ENCODE measurements at places on chromosomes 1 and 21. TPM values are rescaled to one million over a fixed set of nuclear protein-coding genes. Genes with fewer than 3 reads are reported as not detected.
A peak's percentile ranks its signal among the peaks of the same experiment; 100 is the strongest.

- H3K4me1 ChIP-seq: no peaks in the 10 kb centered on the region
- H3K27me3 ChIP-seq: peaks cover 2% of the 10 kb centered on the region
- H3K4me3 ChIP-seq: no peak overlapping the region
- no peak overlapping the region for H3K27ac ChIP-seq
- DNase-seq: no peak
- H3K36me3 ChIP-seq: no peaks in the 10 kb centered on the region
Measured at GRCh38 chr1:244012202-244012601, 38.9 kb upstream of the ZBTB18 start.

DNA sequence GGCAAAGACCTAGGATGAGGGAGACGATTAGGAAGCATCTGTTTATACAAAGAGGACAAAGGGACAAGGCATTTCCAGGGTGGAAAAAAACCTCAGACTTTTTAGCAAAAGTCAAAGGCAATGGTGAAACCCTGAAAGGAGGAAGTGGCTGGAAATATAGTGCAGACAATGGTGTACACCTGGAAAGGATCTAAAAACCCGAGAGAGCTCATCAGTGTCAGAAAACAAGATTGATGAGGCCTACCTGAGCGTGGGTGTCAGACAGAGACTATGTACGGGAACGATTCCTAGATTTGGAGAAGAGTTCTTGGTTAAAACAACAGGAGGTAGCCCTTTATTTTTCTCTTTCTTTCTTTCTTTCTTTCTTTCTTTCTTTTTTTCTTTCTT is 68.8 kb upstream of the HUNK start:
- H3K36me3 ChIP-seq: no peaks in the 10 kb centered on the region
- DNase-seq: no peak
- H3K27ac ChIP-seq: no peak overlapping the region
- peaks cover 4% of the 10 kb centered on the region for H3K4me1 ChIP-seq
- peaks cover 26% of the 10 kb centered on the region for H3K27me3 ChIP-seq
- H3K4me3 ChIP-seq: no peak overlapping the region

DNA sequence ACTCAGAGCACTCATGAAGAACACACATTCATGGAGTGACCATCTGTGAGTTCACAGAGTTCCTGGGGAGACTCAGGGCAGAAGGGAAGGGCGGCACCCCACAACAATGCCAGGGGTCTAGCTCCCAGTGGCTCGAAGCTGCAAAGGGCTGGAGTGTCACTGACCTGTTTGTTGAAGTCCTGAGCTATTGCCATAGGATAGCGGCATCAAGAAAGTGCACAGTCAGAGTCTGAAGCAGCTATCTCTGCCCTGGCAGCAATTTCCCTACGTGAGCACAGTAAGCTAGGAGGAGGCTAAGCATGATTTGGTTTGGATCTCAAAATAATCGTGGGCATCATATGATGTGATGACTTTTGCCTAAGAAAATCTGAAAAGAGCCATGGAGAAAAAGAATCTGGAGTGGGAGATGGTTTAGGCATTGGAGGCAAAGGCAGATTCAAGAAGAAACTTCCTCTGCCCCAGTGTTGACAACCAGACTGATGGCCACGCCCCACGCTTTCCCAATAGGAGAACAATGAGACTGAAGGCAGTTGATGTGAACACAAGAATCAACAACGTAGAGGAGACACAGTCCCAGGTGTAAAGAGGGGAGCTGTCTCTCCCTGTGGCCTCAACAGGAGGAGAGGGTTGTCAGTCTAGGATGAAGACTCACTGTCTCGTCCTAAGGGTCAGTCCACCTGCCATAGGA is 100.0 kb upstream of the SLC25A33 start:
- no peak overlapping the region for H3K27ac ChIP-seq
- no peaks in the 10 kb centered on the region for H3K36me3 ChIP-seq
- no peaks in the 10 kb centered on the region for H3K27me3 ChIP-seq

DNA sequence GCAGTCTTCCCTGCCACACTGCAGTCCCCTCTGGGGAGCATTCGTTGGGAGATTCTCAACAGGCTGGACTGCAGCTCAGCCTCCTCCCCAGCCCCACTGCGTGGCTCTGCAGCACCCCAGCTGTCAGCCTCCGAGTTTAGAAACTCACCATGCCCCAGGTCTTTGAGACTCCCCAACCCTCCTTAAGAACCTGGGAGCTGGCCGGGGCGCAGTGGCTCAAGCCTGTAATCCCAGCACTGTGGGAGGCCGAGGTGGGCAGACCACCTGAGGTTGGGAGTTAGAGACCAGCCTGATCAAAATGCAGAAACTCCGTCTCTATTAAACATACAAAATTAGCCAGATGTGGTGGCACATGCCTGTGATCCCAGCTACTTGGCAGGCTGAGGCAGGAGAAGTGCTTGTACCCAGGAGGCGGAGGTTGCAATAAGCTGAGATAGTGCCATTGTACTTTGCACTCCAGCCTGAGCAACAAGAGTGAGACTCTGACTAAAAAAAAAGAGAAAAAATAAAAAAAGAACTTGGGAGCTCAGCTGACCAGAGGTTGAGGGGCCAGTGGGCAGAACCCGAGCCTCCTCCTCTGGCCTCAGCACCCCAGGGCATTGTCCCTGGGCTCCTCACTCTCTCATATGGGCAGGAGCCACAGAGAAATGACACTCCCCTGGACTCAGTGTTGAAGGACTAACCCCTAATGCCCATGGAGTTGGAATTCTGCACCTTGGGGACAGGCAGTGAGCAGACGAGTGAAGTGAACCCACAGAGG is 5.6 kb downstream of the OLIG2 start:
- peaks cover 24% of the 10 kb centered on the region for H3K4me1 ChIP-seq
- H3K36me3 ChIP-seq: no peaks in the 10 kb centered on the region

CATSPERE gene
- 1.2 TPM for polyA plus RNA-seq

DNA sequence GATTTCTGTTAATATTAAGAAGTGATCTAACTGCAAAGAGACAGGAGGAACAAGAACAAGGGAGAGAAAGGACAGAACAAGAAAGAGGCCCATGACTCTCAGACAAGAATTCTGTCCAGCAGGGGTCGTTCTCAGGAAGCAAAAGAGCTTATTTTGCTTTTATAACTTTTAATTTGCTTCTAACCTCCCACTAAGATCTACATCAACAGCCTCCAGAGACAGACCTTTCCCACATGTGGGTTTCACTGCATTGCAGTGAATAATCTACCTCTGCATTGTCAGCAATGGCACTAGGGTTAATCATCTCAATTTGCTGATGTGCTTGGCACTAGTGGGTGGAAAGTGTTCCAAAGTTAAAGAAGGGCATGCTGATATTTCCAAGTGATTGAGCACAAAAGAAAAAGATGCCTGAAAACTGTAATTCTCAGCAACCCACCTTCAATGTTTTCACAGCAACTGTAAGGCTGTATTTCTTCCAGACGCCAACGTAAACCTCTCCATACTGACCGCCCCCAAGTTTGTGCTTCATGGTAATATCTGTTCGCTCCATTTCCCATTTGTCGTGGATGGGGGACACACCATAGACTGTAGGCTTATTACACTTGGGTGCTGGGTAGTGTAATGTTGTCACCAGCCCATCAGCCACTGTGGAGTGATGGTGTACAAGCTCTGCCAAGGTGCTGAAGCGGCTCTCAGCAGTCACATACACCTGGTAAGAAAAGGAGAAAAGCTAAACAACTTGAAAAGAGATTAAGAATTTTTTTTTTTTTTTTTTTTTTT is 39.5 kb downstream of the TOR3A start:
- no peak overlapping the region for H3K27ac ChIP-seq
- peak; percentile 51 for DNase-seq
- no peaks in the 10 kb centered on the region for H3K4me1 ChIP-seq
- peaks cover 24% of the 10 kb centered on the region for H3K36me3 ChIP-seq
- H3K27me3 ChIP-seq: no peaks in the 10 kb centered on the region

DNA sequence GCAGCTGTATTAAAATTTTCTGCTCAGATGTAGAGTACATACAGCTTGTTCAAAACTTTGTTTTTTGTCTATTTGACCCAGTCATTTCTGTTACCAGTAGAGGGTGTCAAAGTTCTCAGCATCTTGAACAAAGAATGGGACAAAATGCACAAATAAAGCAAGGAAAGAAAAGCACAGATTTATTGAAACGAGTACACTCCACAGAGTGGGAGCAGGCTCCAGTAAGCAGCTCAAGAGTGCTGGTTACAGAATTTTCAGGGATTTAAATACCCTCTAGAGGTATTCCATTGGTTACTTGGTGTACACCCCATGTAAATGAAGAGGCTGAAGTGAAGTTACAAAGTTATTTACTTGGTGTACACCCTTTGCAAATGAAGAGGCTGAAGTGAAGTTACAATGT is 8.9 kb upstream of the PRMT6 start:
- no peak for DNase-seq
- H3K27ac ChIP-seq: no peak overlapping the region
- H3K4me3 ChIP-seq: no peak overlapping the region

- peaks cover 6% of the 10 kb centered on the region for H3K4me1 ChIP-seq
- H3K36me3 ChIP-seq: no peaks in the 10 kb centered on the region
- H3K4me3 ChIP-seq: no peak overlapping the region
- no peak overlapping the region for H3K27ac ChIP-seq
Measured at GRCh38 chr1:236654957-236655356, 31.3 kb upstream of the ACTN2 start.

F3 gene
- polyA plus RNA-seq: not detected

DNA sequence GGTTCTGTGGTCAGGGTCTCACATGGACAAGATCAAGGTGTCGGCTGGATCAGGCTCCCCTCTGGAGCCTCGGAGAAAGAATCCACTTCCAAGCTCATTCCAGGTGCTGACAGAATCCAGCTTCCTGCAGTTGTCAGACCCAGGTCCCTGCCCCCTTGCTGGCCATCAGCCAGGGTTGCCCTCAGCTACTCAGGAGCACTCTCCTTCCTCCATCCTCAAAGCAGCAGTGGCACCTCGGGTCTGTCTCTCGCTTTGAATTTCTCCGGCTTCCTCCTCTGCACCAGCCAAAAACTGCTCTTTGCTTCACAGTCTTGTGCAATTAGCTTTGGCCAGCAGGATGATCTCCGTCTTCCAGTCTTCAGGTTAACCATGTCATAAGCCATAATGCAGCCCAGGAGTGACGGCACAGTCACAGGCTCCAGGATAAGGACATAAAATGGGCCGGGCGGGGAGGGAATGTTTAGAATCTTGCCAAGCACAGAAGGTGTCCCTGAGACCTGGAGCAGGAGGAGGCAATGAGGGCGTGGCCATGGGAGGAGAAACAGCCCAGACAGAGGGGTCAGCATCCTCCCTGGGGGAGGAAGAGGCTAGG is 79.4 kb upstream of the SLC25A33 start:
- no peaks in the 10 kb centered on the region for H3K4me1 ChIP-seq
- no peaks in the 10 kb centered on the region for H3K36me3 ChIP-seq
- no peak overlapping the region for H3K4me3 ChIP-seq
- no peaks in the 10 kb centered on the region for H3K27me3 ChIP-seq
- no peak for DNase-seq
- no peak overlapping the region for H3K27ac ChIP-seq

- DNase-seq: no peak
- peak overlapping the region; percentile 36 for H3K4me3 ChIP-seq
- H3K4me1 ChIP-seq: peaks cover 7% of the 10 kb centered on the region
- H3K27me3 ChIP-seq: no peaks in the 10 kb centered on the region
Measured at GRCh38 chr21:45470773-45471524, 66.0 kb downstream of the COL18A1 start.

TP73 gene
- polyA plus RNA-seq: 0.04 TPM

EVI5 gene
- 0.33 TPM for polyA plus RNA-seq

DNA sequence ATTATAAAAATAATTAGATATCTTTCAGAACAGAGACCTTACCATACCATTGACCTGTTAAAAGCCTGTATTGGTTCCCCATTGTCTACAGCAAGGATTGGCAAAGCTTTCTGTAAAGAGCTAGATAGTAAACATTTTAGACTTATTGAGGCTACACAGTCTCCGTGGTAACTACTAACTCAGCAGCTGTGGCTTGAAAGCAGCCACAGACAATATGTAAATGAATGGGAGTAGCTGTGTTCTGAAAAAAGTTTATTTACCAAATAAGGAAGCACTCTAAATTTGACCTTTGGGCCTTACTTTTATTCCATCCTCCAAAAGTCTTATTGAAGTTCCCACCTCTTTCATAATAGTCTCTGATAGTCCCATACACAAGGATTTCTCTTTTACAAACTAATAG is 39.7 kb downstream of the NUP210L start:
- no peaks in the 10 kb centered on the region for H3K27me3 ChIP-seq
- H3K4me1 ChIP-seq: peaks cover 13% of the 10 kb centered on the region
- peak overlapping the region; percentile 34 for H3K27ac ChIP-seq
- no peaks in the 10 kb centered on the region for H3K36me3 ChIP-seq
- DNase-seq: no peak
- H3K4me3 ChIP-seq: no peak overlapping the region

DNA sequence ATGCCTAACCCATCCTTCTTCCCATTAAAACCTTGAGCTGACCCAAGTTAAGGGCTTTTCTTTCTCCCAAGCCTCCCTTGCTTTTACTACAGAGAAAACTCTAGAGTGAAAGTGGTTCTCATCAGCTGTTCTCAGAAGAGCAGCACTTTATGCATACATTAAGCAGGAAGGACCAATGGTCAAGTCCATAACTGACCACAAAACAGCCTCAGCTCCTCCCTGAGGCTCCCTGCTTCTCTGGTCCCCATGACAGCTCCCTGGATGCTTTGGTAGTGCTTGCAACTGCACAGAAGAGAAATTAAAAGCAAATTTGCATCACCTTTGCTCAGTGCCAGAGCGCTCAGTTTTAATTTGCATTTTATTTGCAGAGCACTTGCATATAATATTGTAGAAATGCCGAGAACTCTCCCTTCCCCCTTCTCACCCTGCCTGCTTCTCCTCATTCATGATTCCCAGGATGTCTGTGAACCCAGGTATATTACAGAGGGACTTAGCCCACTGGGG is 56.1 kb downstream of the LMX1A start:
- DNase-seq: no peak
- no peak overlapping the region for H3K4me3 ChIP-seq
- no peaks in the 10 kb centered on the region for H3K4me1 ChIP-seq
- no peak overlapping the region for H3K27ac ChIP-seq
- no peaks in the 10 kb centered on the region for H3K36me3 ChIP-seq

DNA sequence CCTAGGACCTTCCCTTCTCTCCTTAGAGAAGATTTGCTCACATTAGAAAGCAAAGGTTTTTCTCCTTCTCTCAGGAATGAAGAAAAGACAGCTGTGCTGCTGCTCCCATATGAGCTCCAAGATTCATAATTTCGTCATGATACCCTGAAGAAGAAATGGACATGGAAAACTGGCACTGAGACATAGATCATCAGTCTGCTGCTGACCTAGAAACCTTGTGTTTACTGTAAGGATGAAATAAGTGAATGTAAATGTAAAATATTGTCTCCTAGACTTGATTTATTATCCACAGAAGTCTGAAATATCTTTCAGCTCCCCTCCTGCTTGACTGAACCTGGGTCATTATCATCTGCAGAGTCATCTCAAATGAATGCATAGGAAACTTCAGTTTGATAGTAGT is 77.9 kb downstream of the ZC3H11B start:
- DNase-seq: no peak
- H3K4me3 ChIP-seq: no peak overlapping the region
- no peaks in the 10 kb centered on the region for H3K4me1 ChIP-seq
- H3K27me3 ChIP-seq: no peaks in the 10 kb centered on the region
- no peaks in the 10 kb centered on the region for H3K36me3 ChIP-seq

- H3K27me3 ChIP-seq: peaks cover 4% of the 10 kb centered on the region
- DNase-seq: no peak
- H3K36me3 ChIP-seq: no peaks in the 10 kb centered on the region
- no peaks in the 10 kb centered on the region for H3K4me1 ChIP-seq
- no peak overlapping the region for H3K4me3 ChIP-seq
Measured at GRCh38 chr21:29669416-29669815, 270.4 kb downstream of the GRIK1 start.

All from naive thymus-derived CD8-positive, alpha-beta T cell (primary cell).